ENCODE measurements at places on chromosomes 12 and 14.

DNA sequence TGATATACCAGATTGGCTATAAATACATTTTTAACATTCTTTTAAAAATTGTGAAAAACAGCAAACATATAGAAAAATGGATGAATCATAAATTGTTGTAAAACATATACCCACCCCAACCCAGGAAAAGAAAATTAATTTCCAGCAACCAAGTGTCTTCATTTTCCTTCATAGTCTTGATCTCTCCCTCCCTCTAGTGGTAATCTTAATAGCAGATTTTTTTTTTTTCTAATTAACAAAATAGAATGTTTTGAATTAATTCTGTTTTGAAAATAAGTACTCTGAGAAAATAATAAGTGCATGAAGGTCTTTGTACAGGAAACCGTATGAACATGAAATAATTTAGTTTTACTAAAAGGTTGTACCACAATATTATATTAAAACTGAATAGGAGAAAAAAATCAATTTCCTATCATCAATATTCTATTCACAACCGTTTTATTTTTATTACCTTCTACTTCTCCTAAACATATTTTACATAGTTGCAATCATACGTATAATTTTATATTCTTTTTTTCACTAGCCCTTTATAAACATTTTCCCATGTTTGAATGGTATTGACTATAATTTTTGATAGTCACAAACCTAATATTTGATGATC is 7.0 kb downstream of the ETNK1 start:
- ATAC-seq = 0 out of 3 replicates have a peak, but pooled peaks have one; percentile 44

GRCh38 chr14:101087614-101088394 is 184.3 kb upstream of the RTL1 start:
- ATAC-seq = no peak

DNA sequence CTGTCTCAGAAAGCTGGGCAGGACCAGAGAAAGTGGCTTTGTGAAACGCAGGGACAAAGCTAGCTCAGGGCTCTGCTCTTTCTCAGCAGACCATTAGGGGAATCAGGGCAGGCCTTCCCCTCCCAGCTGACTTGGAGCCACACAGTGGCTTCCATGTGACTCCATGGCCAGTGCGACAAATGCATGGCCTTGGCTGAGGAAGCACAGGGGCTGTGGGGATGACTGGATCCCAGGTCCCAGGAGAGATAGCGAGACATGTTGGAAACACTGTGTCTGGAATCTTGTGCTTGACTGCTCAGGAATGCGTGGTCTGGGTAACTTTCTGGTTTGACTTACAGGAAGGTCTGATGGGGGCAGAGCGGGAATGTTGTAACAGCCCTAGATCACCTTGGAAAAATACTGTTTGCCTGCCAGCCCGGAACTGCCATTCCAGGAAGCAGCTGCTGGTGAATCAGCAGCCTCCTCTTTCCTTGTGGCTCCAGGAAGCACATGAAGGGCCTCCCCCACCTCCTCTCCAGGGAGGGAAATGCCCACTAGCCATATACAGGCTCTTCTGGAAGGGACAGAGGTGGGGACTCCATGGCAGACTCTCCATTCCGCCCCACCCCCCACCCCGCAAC is 133.5 kb upstream of the HIF1A start:
- ATAC-seq = peak; percentile 65

DNA sequence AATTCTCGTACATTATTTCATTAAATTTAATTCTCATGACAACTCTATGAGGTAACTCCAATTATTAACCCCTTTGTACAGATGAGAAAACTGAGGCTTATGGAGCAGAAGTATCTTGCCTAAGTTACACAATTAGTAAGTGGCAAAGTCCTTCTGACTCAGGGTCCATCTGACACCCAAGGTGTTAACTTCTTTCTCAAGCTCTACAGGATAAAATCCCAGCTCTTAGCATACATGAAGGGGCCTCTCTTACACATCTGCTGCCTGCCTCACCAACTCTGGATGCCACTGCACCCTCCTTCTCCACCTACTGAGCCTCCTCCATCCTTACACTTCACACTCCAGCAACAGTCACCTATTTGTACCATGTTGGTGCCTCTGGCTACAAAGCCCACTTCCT is 4.3 kb upstream of the KRT72 start:
- ATAC-seq = no peak

- no peak for ATAC-seq
Measured at GRCh38 chr14:71521238-71522135, 410.7 kb upstream of the RGS6 start.

DNA sequence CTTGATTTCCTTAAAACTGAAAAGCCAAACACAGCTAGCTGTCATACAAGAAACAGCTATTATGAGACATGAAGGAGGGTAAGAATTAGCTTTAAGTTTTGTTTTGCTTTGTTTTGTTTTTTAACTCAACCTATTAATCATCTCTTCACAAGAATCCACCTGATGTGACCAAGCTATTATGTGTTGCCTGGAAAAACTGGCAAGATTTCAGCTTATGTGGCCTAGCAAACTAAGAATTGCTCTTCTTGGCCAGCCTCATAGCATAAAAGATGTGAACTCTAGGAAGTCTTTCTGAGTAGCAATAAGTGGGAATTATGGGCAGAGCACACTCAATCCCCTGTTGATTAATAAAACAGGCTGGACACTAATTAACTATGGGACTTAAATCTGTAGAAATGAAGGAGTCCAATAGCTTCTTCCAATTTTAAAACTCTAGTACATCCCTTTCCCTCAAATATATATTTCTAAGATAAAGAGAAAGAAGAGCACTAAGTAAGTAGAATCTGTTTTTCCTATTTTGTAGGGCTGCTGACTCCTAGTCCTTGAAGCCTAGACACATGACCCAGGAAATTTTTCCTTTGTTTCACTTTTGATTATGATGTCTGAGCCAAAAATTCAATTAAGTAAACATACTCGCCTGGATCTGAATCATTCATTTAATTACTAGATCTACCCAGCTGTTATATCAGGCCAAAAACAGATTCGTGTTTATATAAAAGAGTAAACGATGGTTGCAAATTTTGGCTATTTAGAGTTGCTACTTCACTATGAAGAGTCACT is 75.7 kb downstream of the GTF2A1 start:
- no peak for ATAC-seq

- ATAC-seq = no peak
Measured at GRCh38 chr12:25469368-25469767, 83.7 kb downstream of the LMNTD1 start.

DNA sequence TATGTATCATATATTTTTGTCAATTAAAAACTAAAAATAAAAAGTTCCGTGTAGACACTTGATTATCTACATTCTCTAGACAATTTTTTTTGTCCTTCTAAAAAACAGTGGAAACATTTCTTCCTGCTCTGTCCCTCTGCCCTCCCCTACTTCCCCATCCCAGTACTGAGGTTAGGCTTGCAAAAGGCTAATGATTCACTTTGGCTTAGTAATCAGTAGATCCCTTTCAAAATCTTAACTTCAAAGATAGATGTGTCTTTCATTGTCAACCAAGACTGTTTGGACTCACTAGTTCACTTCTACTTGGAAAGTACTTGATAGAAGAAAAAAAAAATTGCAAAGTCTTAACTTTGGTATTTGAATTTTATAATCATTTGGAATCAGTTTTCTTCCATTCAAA is 3.8 kb downstream of the SETD3 start:
- no peak for ATAC-seq

DNA sequence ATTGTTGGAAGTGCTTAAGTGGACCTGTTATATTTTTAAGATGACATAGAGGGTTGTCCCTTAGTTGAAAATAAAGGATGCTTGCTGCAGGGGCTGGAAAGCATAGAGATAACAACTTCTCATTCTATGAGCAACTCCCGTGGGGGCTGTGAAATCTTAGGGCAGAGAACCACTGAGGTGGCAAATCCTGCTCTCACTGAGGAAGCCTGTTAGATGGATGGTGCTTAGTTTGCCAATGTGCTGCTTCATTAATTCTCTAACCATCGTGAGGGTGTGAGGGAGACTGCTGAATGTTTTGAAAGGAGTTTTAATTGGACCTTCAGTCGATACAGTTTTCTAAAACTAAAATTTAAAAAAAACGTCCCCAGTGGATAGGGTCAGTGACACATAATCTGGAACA is 46.5 kb downstream of the PTPRO start:
- ATAC-seq = no peak

- ATAC-seq = peak; percentile 65
Measured at GRCh38 chr12:56487448-56488040, 417 bp downstream of the GLS2 start.

DNA sequence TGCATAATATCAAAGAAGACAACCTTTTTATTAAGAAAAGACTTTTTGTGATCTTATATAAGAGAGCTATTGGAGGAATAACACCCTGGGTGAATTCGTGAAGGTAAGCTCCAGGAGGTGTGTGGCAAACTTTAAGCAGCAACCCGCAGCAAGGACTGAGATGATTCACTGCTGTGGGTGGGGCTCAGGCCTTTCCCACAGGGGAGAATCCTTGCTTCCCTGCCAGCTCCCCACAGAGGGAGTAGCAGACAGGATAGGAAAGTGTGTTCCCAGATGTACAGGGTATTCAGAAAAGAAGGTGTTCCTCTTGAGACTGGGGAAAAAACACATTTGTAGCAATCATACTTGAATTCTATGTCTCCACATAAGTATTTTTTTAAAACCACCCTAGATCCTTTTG is 9.2 kb downstream of the NDUFA12 start:
- peak; percentile 77 for ATAC-seq

- peak; percentile 82 for ATAC-seq
Measured at GRCh38 chr12:69007101-69007854, 74.3 kb upstream of the CPM start.

- ATAC-seq = no peak
Measured at GRCh38 chr14:31336646-31337045, 83.7 kb downstream of the HEATR5A start.

GRCh38 chr12:52953181-52953841 is 4.4 kb downstream of the KRT18 start:
- no peak for ATAC-seq

DNA sequence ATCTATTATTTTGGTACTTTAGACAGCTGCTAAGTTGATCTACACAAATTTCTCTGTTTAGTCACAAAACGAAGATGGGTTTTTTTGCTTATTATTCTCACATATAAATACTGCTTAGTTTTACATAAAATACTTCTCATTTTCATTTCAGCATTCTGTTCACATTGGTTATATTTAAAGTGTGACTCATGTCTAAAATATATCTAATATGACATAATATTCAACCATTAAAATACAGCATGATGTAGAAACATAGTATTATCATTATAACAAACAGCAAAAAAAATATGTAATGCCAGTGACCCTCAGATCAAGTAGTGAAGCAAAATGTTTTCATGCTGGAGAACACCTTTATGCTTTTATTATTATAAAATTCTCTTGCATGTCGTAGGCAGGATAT is 63.7 kb downstream of the SH2B3 start:
- peak; percentile 69 for ATAC-seq

GRCh38 chr14:74954232-74954946 is 1.0 kb downstream of the PGF start:
- ATAC-seq = peak; percentile 38

- ATAC-seq = no peak
Measured at GRCh38 chr12:43222796-43223195, 329.2 kb downstream of the ADAMTS20 start.

GRCh38 chr12:111636209-111636945 is 37.3 kb upstream of the ATXN2 start:
- peak; percentile 89 for ATAC-seq

GRCh38 chr12:120856980-120857379 is 47.2 kb downstream of the SPPL3 start:
- peak; percentile 48 for ATAC-seq

DNA sequence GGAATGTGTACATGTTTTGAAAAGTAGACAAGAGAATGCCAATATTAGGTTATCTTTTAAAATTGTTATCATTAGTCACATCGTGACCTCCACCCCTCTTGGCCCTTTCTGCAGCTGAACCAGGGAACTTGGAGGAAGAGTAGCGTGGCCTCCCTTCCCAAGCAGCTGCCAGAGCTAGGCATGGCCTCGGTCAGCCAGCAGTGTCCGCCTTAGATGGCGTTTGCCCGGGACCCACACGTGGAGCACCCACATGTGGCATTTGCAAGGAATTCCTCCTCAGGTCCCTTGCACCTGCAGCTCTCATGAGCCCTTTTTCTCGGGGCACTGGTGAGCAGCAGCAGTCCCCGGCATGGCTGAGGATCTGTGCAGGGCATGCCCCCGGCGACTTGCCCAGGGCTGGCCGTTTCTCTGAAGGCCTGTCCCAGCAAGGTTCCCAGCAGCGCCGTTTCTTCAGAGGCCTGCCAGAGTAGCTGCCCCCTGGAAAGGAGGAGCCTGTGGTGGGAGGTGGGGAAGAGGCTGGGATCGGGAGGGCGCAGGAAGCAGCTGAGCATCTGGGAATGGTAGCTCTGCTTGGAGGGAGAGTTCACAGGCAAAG is 10.8 kb downstream of the JDP2 start:
- no peak for ATAC-seq

DNA sequence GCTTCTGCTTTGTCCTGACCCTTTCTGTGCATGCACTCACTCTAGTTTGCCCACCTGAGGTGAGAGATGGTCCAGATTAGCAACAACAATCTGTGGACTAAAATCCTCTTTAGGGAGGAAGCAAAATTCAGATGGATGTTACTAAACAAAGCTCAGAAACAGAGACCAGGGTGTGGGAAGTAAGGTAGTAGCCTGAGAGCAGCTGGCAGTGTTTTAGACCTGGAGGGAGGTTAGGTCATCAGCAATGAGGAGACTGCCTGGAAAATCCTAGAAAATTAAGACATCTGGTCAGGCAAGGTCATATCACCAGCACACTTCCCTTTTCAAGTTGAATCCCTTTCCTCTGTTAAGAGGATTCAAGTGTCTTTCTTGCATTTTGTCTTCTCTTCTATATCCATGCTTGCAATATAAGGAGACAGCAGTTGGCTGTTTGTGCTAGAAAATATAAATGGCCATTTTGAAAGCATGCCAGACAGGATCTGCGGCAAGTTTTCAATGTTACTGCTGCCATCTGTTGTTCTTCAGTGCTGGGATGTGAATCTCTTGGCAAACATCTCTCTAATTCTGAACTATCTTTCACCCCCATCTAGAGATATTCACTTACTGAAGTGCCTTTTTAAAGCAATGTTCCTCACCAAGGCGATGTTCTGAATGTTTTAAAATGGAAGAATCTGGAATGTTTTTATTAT is 266.4 kb downstream of the NAV3 start:
- ATAC-seq = peak; percentile 93

DNA sequence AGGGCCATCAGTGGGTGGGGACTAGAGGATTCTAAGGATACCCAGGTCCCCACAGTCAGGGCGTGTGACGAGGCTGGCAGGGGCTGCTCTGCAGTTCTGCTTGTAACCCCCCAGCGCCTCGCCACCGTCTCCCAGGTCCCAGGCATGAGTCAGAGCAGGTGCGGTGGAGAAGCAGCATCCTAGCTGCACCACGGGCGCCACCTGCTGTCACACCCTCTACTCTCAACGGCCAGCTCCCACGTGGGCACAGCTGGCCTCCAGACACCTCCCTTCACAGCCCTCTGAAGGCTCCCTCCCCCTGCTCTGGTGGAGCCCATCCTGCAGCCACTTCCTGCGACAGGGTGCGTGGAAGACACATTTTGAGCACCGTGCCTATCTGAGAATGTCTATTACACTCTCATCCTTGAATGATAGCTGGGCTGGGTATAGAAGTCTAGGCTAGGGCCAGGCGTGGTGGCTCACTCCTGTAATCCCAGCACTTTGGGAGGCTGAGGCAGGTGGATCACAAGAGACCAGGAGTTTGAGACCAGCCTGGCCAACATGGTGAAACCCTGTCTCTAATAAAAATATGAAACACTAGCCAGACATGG is 6.9 kb upstream of the NUDT14 start:
- ATAC-seq = no peak

Measured in SK-N-SH treated with all-trans-retinoic acid at 6 μM for 48 hours (cell line).